ENCODE measurements at places on chromosomes 6 and 20.

GRCh38 chr20:22672191-22672590, 87.8 kb upstream of the FOXA2 start:
- DNase-seq = no peak

- DNase-seq = no peak
Observed at GRCh38 chr6:53189554-53189953, 40.9 kb upstream of the GCM1 start.

DNA sequence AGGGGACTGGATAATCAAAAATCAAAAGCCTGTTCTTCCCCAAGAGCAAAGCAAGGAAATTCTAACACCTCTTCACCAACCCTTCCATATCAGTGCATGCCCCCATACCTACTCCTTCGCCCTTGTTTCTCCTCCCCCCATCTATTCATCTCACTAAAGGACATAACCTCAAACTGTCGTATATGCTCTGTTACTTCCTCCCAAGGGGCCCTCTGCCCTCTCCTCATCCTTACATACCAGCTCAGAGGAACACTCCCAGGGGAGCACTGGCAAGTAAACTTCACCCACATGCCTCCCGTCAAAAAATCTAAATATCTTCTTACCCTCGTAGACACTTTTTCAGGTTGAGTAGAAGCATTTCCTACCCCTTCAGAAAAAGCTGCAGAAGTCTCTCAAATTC, 9.4 kb upstream of the ADTRP start:
- no peak for DNase-seq

DNA sequence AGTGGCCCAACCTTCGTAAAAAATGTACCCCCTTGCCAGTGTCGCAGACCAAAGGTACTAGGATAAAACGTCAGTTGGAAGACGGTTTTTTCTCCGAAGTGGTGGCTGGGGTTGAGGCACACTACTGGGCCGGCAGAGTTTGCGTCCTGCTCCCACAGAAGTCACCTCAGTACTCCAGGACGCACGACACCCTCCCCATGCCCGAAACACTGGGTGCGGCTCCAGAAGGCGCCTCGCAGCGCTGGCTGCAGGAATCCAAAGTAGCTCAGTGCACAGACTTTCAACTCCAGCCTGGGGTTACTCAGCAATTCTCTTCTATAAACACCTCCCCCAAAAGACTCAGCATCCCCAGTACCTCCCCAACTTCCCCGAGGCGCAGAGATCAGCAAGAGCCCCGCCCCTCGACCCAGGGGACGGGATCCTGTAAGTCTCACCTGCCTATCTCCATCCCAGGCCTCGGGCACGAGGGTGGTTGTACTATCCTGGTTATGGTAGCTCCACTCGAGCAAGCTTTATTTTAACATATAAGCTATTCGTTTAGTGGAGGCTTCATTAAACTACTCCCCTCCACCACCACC, 88.2 kb downstream of the ZFP64 start:
- DNase-seq = no peak

DNA sequence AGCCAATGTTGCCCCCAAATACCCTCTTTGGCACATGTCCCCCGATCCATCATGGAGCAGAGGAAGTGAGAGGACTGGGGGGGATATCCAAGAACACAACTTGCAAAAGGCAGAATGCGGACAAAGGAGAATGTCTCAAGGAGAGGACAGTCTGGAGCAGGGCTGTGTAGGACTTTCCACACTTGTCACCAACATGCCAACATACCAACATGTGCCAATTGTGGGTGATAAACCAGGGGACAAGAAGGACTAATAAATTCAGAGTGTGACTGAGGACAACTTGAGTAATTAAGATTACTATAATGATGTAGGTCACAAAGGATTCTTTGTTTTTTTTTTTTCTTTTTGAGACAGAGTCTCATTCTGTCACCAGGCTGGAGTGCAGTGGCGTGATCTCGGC, 8.8 kb downstream of the SLC26A8 start:
- DNase-seq = no peak

Data from T-helper 2 cell treated with Interferon-gamma antibody and Interleukin-4, amounts not matched to agents 5 μg/mL and 100 μg/mL, for 36 hours (primary cell).